Astrocyte (in vitro differentiated cells and primary cell): ENCODE measurements at places on chromosomes 16 and 17.

GRCh38 chr17:44536090-44536953 lies 21.0 kb upstream of the FZD2 start:
- DNase-seq: no peak

DNA sequence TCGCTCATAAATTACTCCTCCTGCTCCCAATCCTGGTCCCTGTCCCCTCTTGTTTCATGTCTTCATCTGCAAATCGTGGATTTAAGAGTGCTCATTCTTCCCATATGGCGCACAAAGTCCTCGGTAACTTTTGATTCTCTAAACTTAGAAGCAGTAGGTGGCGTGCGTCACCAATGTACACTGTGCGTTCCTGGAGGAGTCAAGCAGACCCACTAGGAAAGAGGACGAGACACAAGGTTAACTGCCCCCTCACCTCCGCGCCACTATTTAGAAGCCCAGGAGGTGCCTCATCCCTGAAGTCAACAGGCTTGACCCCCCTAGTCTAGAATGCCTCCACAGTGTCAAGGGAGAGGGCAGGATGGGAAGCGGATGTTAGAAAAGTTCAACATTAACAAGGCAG lies 2.9 kb downstream of the SLC13A5 start:
- DNase-seq: no peak

GRCh38 chr17:67212714-67213417 lies 32.1 kb downstream of the HELZ start:
- peak; percentile 78 for DNase-seq

GRCh38 chr16:73015612-73016487 lies 32.1 kb downstream of the ZFHX3 start:
- no peak for DNase-seq

- no peak for DNase-seq
Measured at GRCh38 chr16:64544859-64545258, 577.0 kb downstream of the CDH11 start.

DNA sequence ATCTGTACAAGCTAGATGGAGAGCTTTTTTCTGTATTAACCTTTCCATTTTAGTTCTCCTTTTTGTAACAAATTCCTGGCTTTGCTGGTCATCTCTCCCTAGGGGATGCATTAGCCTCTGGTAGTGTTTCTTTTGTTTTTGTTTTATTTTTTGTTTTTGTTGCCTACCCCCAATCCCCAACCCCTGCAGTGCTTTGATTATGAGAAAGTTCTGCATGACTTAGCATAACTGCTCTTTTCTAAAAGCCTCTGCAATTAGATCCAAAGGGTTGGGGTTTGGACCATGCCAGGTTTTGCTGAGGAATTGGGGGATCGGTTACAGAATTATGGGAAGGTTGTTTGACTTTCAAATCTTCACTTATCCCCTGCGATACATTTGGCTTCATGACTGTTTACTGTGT lies 98.2 kb downstream of the ADAMTS18 start:
- no peak for DNase-seq

DNA sequence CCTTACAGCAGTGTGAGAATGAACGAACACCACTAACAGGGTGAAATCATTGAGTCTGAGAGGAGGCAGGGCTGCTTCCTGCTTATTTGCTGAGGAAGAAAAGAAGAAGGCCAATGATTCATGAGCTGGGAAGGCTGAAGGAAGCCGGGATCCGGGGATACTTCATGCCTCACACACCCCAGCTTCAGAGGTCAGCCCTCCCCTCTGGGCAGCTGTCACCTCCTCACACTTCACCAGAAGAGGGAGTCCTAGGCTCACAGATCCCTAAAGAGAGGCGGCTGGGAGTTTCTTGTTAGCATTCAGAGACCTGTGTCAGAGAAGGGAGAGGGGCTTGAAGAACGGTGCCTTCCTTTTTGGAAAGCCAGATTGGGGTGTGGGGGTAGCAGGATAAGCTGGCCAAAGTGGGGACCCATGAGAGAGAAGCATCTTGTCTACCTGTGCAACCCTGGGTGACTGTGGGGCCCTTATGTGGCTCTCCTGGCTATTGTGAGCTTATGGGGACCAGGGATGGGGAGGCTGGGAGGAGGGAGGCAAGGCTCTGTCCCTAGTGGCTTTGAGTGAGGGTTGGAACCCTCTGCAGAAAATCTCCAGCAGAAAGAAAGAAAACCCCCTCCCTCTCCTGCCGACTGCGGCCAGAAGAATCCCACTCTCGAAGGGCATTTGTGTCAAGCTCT lies 94.6 kb downstream of the RGS9 start:
- peak; percentile 83 for DNase-seq

- no peak for DNase-seq
Measured at GRCh38 chr16:83989300-83989699, 21.3 kb downstream of the NECAB2 start.

- DNase-seq: no peak
Measured at GRCh38 chr17:14211801-14212200, 24.9 kb downstream of the CDRT15 start.

- no peak for DNase-seq
Measured at GRCh38 chr16:87851141-87851587, 18.1 kb downstream of the SLC7A5 start.

DNA sequence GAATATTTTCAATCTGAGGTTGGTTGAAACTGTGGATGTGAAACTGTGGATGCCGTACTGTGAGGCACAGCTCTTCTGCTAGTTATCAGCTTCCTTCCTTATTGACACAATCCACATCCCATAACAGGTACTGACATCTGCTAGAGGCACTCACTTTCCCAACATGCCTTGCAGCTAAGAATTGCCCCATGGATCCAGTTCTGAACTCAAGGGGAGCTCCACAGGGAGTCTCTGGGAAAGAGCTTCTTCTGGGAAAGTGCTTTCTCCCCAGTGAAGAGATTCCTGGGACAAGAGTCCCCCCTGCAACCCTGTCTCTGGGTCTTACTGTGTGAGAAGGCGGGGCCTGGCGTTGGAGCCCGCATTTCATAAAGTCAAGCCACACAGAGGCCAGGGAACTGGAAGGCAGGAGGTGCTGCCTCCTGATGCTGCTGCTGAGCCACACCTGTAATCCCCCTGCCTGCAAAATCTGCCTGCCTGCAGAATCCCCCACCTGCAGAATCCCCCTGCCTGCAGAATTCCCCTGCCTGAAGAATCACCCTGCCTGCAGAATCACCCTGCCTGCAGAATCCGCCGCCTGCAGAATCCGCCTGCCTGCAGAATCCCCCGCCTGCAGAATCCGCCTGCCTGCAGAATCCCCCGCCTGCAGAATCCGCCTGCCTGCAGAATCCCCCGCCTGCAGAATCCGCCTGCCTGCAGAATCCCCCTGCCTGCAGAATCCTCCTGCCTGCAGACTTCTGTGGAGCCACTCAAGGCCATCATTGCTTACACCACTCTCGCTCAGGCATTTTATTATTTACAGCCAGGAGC lies 305.4 kb downstream of the FOXL1 start:
- no peak for DNase-seq

GRCh38 chr17:969811-970355 lies 9.7 kb downstream of the NXN start:
- DNase-seq: no peak

DNA sequence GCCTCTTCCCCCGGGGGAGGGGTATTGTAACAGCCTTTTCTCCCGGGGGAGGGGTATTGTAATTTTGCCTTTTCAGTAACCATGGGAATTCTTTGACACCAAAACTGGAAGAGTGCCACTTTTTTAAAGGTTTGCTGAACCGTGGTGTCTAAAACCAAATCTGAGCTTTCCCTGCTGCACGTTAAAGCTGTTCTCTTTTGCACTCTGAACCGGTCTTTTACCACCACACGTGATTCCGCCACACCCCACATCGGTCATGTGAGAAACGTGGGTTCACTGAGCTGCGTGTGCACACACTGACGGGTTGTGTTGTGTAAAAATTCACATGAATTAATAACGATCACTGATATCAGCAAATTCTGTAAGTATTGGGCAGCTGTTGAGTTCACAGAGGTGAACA lies 9.2 kb upstream of the ACSF3 start:
- no peak for DNase-seq

- peak; percentile 84 for DNase-seq
Measured at GRCh38 chr16:89192956-89193575, 7.3 kb downstream of the SLC22A31 start.

DNA sequence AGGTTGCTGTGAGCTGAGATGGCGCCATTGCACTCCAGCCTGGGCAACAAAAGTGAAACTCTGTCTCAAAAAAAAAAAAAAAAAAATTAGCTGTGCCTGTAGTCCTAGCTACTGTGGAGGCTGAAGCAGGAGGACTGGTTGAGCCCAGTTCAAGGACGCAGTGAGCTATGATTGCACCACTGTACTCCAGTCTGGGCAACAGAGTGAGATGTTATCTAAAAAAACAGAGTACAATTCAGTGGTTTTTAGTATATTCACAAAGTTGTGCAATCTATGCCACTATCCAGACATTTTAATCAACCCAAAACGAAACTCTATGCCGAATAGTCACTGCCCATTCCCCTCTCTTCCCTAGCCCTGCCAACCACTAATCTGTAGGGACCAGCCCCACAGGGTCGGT lies 25.1 kb downstream of the C16orf54 start:
- DNase-seq: no peak

GRCh38 chr17:49473900-49474751 lies 21.0 kb upstream of the NGFR start:
- DNase-seq: no peak

GRCh38 chr17:31869031-31869430 lies 10.0 kb upstream of the COPRS start:
- no peak for DNase-seq

DNA sequence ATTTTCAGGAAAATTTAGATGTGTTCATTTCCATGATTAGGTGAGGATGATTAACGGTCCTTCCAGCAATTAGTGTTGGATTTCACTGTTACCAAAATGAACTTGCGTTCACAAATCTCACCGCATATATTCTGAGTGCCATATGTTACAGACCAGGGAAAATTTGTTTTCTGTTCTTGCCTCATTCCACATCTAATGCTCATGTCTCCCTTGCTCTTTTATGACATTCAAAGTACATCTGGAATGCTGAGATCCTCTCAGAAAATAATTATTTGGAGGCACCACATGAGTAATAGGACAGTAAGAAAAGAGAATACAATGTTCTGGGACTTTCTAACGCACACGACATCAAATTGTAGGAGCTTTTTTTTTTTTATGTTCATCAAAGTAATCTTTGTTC lies 406.5 kb downstream of the SHISA9 start:
- DNase-seq: peak; percentile 60

GRCh38 chr16:13109171-13109570 lies 207.8 kb downstream of the SHISA9 start:
- no peak for DNase-seq

DNA sequence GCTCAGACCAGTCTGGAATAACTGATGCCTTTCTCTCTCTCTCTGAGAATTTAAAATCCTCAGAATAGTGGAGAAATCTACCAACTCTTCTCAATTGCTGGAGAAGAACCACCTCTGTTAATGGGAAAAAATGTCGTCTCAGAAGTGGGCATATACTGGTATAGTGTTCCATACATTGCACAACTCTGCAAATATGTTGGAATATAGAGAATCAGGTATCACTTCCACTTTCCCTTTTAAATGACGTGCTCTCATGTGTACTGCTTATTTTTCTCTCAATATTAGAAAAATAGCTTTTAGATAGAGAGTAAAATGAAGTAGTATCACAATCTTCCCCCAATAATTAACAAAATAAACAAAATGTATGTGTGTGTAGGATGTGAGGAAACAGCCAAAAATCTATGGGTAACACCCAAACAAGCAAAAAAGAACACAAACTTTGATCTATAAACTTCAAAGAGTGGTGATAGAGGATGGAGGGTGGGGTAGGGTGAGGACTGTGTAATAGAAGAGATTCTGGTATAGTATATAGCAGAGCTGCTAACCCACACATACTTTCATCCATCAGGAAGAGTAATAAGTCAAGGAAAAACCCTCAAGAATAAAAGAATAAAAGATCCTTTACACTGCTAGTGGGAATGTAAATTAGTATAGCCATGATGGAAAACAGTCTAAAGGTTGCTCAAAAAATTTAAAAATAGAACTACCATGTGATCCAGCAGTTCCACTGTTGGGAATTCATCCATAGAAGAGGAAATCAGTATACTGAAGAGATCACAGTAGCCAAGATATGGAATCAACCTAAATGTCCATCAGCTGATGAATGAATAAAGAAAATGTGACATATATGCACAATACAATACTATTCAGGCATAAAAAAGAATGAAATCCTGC lies 46.9 kb downstream of the NFATC3 start:
- no peak for DNase-seq

GRCh38 chr16:8788578-8789172 lies 8.8 kb downstream of the TMEM186 start:
- DNase-seq: no peak

GRCh38 chr17:76146053-76146851 lies 5.2 kb upstream of the FOXJ1 start:
- no peak for DNase-seq

DNA sequence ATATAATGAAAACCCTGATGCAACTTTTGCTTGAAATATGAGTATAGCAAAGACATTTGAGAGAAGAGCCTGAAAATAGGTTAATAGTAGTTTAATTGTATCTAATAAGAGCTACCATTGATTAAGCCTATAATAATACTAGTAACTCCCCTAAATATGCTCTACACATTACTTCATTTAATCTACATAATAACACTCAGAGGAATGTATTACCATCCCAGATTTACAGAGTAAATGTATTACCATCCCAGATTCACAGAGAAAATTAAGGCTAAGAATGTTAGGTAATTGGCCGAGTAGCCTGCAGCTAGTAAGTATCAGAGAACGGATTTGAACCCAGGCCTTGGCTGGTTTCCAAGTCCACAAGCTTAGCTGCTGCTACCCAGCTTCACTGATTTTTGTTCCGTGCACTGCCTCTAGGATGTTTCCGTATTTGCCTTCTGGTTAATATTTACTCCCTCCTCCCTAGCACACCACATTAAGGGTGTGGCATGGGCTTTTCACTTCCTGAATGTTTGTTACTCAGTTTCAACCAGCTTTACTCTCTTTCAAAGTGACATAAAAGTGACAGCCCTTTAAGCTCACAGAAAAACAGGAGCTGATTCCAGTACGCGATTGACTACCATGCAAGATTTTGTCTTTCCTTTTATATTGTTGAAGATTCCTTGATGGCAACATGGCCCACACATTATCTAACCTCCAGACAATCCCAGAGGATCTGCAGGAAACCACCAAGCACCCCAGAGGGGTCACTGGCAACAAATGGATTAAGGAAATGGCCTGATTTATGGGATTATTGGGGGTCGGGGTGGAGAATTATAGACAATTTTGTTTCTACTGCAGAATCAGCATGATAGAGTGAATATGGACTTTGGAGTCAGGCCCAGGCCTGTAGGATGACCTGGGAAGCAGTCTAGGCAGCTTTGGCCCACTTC lies 26.7 kb upstream of the TOX3 start:
- DNase-seq: no peak
